T-helper 17 cell (primary cell): ENCODE measurements at places on chromosomes 2 and 18.

DNA sequence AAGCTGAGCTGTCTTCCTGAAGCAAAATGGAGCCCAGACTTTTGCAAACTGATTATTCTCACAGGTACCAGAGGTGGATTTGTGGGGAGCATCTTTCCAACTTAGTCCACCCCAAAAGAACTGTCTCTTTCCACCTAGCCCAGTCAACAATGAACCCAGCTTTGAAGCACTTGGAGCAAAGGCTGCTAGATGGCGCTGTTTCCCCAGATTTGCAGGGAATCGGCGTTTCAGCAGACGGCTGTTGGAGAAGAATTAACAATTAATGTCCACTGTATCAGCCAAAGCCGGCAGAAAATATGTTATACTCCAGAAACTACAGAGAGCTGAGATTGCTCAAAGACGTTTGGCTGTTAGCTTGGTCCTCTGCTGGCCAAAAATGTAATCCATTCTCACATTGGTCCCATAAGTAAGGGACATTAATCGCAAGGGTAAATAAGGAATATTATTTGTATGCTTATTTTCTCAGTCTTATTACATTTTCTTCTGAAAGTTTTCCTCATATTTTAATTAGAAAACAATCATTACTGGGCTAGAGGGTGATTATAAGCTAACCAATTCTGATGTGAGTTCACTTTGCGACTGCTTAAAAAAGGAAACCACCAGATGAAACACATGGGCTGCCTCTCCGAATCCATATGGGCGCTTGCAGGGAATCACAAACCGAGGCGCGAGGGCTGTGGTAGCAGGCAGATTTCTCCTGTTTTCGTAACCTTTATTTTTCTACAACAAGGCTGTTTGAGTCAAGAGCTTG lies 423.8 kb upstream of the MEX3C start:
- no peak for DNase-seq

DNA sequence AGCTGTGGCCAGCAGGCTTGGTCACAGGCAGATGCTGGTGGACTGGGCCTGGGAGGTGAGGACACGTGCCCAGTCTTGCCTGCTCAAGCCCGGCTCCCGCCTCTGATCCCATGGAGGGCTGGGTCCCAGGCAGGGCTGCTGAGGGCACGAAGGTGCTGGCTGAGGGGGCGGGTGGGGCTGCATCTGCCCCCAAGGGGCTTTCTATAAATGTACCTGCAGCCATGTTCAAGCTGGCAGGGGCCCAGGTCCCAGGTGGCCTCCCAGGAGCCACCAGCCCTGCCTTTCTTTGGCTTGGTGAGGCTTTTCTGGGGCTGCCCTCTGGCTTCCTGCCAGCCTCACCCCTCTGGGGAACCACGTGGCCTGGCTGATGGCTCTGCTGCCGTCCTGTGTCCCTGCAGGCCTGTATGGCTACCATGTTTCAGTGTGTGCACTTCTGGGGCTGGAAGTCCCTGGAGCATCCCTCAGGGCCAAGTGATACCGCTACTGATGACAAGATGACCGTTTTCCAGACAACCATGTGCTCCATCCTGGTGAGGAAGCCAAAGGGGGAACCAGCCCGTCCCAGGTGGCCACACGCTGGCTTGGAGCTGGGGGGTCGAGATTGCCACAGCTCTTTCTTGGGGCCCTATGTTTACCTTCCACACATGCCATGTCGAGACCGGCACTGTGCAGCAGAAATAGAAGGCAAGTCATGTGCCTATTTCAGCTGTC lies 23.2 kb downstream of the HJURP start:
- peak; percentile 5 for DNase-seq

DNA sequence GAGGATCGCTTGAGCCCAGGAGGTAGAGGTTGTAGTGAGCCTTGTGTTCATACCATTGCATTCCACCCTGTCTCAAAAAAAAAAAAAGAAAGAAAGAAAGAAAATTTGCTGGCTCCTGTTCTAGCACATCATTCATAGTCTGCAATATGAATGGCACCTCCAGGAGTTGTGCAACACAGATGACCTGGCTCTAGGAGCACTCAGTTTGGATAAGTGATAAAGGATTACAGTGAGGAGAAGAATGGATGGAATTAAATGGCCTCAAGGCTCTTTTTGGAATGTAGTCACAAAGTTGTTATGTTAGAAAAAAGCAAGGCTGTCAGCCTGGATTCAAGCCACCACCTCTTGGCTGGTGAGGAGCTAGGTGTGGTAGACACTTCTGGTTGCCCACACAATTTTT lies 21.5 kb upstream of the SPRED2 start:
- DNase-seq: no peak

DNA sequence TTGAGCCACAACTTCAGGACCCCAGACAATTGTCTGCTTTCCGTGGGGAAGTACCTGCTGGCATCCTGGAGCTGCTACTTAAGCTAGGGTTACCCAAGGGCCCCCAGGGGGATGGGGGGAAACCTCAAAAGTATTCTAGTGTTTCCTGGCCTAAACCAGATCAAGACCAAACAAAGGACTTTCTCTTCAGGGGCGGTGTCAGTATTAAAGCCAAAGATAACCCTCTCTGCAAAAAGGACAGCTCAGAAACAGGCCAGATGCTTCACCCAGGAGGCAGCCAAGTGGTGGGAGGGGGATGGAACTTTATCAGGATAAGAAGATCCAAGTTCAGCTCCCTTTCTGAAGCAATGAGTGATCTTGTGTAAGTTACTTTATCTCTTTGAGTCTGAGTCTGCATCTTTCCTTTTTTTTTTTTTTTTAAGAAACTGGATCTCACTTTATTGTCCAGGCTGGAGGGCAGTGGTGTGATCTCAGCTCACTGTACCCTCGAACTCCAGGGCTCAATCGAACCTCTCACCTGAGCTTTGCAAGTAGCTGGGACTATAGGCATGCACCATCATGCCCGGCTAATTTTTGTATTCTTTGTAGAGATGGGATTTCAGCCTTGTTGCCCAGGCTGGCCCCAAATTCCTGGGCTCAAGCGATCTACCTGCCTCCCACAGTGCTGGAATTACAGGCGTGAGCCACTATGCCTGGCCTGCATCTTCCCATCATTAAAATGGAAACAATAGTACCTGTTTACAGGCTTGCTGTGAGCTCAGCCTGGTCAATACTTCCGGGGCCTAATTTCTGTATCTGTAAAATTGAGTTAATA lies 151.8 kb upstream of the PTPRM start:
- DNase-seq: no peak

- DNase-seq: no peak
Observed at GRCh38 chr2:65491381-65491905, 59.0 kb upstream of the SPRED2 start.

DNA sequence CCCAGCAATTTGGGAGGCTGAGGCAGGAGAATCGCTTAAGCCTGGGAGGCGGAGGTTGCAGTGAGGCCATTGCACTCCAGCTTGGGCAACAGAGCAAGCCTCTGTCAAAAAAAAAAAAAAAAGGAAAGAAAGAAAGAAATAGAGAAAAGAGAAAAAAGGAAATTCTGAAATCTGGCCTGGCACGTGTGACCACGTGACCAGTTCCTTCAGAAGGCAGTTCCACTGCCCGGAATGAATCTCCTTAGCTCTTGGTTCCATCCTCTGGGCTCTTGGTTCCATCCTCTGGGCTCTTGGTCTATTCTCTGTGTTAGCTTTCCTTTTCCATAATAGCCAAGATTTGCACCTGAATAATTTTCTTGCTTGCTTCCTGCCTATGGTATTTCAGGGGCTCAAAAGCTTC lies 5.3 kb upstream of the POMC start:
- DNase-seq: no peak

DNA sequence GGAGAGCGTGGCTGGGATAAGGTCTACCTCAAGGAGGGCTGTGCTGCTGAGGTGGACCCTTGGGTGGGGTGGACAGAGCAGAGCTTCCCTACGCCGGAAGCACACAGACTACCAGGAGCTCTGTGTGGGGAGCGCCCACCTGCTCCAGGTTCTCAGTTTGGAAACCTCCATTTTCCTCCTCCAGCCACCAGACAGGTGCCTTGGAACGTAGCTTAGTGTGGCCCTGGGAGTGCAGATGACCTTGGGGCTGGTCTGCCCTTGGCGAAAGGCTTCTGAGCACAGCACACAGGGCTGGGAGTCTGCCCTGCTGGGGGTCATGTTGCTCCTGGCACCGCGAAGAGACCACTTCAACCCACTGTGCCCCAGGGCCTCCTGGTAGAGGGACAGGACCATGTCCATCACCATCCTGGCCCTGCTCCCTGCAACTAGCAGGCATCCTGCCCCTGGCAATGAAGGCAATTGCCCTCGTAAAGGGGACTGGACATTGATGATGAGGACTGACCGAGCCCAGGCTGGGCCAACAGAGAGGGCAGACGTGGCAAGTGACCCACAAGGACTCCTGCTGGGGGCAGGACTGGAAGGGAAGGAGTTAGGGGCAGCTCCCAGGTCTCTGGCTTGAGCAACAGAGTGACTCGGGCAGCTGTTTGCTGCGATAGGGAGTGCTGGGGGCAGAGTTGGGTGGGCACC lies 214.7 kb downstream of the CYP26B1 start:
- DNase-seq: no peak

GRCh38 chr18:79552140-79552631 lies 127.4 kb upstream of the CTDP1 start:
- DNase-seq: no peak
